ENCODE measurements at places on chromosomes 5 and 9.

DNA sequence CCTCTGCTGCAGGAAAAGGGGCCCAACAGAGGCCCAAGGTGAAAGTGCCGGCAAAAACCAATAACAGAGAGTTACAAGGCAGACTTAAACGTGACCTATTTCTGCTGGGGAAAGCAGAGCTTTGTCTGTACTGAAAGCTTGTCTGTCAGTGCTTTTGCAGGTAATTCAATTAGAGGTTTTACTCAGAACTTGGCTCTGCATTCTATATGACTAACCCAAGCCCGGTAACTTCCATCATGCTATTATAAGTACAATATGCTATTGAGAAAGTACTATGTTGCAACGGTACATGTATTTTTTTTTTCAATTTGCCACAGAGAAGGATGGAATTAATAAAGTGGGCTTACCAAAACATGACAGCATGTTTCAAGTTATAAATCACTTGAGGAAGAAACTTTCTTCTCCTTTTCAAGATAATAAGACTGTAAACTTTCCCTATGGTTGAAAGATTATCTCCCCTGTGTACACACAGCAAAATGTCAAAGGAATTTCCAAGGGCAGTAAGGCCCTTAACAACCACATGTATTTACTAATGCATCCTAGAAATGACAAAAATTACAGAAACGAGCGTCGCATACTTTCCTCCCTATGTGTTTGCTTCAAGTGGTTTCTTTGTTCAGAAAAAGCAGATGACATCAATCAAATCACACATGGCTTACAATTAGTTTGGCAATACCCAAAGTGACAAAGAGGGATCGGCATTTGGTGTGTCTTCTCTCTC is 282.4 kb downstream of the EFNA5 start:
- DNase-seq = peak; percentile 4

GRCh38 chr9:4890242-4890641 is 94.8 kb upstream of the JAK2 start:
- no peak for DNase-seq

- no peak for DNase-seq
These were observed 34.3 kb downstream of the DNAH5 start for GRCh38 chr5:13910201-13910600.

DNA sequence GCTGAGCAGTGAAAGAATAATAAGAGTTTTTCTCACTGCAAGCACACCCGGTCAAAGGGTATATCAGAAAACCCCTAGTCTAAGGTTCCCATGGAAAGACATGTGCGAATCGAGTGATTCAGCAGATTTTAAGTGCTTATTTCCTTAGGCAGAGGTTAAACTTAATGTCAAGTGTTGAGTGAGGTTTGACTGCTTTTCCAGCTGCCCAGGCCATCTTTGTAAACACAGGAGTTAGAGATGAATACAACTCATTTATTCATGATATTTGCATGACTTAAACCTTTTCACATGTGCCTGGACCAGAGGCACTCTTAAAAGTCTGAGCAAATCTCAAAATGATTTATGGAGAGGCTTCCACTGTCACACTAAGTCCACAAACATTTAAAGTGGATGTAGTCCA is 137.8 kb upstream of the RGMB start:
- no peak for DNase-seq

DNA sequence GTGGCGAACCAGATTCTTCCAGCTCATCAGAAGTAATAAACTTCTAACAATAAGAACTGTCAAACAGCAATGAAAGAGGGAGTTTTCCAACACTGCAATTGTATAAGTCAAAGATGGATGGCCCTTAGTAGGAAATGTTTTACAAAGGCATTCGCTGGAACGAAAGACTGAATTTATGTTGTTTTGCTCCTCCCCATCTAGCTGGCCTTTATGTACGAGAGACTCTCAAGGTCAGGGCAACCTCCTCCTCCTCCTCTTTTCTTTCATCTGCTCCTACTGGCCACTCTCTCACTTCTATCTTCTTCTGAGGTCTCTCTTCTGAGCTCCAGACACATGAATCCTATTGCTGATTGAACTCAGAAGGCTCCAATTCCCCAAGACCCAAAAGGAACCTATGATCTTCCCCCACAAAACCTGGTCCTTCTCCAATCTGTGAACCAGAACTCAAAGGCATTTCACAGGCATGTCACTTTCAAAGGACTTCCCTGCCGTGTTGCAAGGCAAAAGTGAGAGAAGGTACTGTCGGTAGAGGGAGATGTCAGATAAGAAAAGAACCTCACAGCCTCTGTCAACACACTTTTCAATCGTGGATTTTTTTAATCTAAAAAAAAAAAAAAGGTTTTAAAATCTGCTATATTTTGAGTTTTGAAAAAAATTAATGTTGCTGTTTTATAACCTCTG is 28.5 kb upstream of the PUM3 start:
- peak; percentile 29 for DNase-seq

DNA sequence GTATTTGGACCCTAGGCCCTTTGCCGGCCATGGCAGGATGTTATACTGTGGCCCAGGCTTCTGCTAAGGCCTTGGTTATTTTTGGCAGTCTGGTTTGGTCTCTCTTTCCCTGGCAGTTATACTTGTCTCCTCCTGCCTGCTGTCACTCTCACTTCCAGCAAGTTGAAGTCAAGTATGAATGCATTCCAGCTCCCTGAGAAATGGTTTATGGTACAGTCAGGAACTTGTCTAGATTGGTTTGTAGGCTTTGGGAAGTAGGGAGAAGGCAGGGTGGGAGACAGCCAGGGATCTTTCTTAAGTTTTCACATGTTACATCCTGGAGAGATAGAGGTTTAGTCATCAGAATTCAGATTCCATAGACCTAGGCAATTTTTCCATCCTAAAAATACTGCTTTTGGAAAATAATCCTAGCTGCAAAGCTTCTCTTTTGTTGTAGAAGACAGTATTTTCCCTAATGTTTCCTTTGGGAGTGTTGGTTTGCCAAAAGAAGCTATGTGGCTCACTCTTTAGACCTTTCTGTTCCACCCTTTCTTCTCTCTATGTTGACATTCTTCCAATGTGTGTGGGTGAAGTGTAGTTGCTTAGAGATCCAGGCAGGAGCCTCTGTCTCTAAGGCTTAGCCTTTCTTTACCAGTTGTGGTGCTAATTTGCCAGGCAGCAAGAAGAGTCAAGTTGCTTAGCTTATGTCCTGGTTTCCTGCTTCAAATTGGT is 2.5 kb upstream of the KDM3B start:
- no peak for DNase-seq

GRCh38 chr5:1152771-1153282 is 41.0 kb upstream of the SLC12A7 start:
- DNase-seq = no peak

GRCh38 chr5:173231381-173231766 is 3.6 kb downstream of the NKX2-5 start:
- no peak for DNase-seq

DNA sequence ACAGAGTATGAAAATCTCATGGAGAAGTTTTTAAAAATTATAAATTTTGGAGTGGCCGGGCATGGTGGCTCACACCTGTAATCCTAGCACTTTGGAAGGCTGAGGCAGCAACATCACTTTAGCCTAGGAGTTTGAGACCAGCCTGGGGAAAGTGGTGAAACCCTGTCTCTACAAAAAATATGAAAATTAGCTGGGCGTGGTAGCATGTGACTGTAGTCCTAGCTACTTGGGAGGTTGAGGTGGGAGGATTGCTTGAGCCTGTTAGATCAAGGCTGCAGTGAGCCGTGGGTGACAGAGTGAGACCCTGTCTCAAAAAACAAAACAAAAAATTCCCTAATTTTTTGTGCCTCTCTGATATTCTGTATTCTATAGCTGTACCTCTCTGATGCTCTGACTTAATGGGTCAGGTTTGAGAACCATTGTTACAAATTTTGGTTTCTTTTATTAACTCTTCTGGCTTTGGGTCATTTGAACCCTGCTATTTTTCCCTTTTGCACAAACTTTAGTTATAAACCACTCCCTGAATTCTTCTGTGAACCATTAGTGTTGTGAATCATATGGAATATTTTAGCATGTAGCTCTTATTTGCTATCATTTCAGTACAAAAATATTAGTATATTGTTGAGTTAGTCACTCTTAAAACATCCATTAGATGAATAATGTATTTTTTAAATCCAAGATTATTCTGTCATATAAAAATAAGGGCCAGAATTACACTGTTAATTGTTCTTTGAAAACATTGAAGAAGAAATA is 51.0 kb downstream of the FER start:
- no peak for DNase-seq

DNA sequence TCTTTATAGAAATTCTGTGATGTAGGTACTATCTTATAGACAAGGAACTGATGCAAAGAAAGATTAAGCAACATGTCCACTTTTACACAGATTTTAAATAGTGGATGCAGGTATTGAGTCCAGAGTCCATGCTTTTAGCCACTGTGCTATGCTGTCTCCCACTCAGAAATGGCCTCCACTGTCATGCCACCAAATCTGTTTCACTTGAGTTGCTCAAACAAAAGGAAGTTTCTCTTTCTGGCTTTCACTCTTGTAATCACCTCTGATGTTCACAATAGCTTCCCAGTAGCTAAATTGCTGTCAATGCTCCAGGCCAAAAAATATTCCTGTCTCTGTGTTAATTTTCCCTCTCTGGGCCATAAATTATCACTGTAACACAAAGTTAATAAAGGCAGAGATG is 77.0 kb upstream of the RASA1 start:
- no peak for DNase-seq

- no peak for DNase-seq
These were observed 42.8 kb downstream of the WWC1 start for GRCh38 chr5:168334280-168334679.

GRCh38 chr5:171614511-171614910 is 171.1 kb upstream of the SMIM23 start:
- no peak for DNase-seq

- DNase-seq = no peak
These were observed 324.0 kb downstream of the TLR4 start for GRCh38 chr9:118028225-118028624.

- no peak for DNase-seq
These were observed 48.0 kb downstream of the PHF2 start for GRCh38 chr9:93624431-93624834.

DNA sequence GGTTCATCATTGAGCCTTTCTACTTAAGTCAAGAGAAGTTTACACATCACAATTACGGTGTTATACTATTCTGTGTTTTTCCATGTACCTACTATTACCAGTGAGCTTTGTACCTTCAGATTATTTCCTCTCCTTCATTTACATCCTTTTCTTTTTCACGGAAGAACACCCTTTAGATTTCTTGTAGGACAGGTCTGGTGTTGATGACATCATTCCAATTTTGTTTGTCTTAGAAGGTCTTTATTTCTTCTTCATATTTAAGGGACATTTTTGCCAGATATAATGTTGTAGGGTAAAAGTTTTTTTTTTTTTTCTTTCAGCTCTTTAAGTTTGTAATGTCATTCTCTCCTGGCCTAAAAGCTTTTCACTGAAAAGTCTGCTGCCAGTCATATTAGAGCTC is 637.1 kb upstream of the RIOK2 start:
- DNase-seq = no peak

DNA sequence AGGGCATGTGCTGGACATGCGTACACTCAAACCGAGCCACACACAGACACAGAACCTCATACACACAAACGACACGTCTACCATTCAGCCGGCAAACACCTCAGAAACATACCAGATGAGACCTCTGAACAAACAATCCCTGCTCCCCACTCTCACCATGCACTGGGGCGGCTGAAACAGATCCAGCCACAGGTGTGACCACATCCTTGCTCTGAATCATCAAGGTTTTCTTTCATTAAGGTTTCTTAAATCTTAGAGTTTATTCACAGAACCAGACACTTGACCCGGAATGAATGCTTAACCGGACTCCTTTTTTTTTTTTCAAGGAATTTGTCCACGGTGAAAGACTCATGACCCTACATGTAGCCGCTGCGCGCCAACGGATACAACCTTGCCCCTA is 26.2 kb downstream of the TERT start:
- no peak for DNase-seq

GRCh38 chr9:132288361-132288760 is 66.4 kb downstream of the SETX start:
- DNase-seq = no peak

DNA sequence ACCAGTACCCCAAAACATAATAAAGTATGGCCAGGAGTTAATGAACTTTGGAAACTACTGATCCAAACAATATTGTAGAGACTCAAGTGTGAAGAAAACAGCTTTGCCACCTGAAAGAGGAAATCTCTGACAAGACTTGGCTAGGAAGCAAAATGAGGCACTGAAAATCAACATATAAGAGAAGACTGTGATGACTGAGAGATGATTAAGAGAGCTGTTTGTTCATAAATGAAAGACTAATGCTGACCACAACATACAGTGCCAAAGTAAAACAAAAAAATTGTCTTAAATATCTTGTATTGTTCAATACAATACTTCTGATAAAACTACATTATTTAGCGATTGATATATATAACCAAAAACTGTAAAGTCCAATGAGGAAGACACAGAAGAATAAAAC is 7.2 kb downstream of the RC3H2 start:
- DNase-seq = no peak

GRCh38 chr9:36969216-36969771 is 64.8 kb downstream of the PAX5 start:
- DNase-seq = no peak

DNA sequence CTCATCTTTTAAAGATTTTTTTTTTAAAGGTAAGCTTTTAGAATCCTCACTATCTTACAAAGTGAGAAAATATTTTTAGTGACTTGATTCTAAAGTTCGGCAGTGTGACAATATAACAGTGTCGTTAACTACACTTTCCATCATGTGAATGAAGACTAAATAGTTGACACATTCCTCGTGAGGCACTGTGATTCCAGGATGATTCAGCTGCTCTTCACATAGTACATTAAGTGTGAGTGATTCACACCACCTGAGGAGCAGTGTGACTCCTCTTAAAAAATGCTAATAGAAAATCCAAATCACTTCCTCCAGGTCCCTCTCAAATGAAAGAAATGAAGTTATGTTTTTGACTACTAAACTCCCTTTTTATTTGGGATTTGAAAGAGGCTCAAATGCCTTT is 589.5 kb downstream of the GABRG2 start:
- DNase-seq = no peak
